ENCODE measurements at places on chromosomes 4 and X.

GRCh38 chr4:128832243-128832625 is 22.7 kb downstream of the JADE1 start:
- DNase-seq: no peak

- DNase-seq: no peak
Observed at GRCh38 chrX:131388293-131388692, 99.2 kb upstream of the IGSF1 start.

DNA sequence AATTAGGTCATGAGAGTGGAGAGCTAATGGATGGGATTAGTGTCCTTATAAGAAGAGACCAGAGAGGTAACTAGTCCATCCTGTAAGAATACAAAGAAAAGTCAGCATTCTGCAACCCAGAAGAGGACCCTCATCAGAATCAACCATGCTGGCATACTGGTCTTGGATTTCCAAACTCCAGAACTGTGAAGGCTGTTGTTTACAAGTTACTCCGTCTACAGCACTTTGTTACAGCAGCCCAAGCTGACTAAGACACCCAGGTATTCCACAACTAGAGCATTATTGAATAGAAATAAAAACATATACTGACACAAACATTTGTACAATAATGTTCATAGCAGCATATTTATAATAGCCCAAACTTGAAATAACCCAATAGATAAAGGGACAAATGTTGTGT is 9.2 kb downstream of the TMEM156 start:
- no peak for DNase-seq

GRCh38 chr4:1998296-1998695 is 10.5 kb downstream of the NELFA start:
- DNase-seq: no peak

GRCh38 chr4:167248271-167248670 is 14.0 kb upstream of the SPOCK3 start:
- no peak for DNase-seq

DNA sequence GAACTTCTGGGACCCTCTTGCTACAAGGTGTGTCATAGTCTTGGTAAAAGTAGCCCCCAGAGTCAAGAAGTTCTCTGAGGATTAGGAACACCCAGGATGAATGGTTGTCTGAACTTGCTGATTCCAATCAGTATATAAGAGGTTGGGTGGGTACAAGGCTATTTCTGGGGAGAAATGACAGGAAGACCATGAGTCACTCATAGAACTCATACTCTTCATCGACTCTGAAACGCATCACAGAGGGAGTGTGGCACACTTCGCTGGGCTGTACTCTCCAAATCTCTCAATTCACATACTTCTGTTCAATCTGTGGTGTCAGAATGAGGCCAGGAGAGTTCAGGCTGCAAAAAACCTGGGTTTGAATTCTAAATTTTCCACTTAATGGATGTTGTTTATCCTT is 193.2 kb upstream of the LEF1 start:
- DNase-seq: no peak

GRCh38 chr4:63459329-63459728 is 949.9 kb downstream of the TECRL start:
- DNase-seq: no peak

DNA sequence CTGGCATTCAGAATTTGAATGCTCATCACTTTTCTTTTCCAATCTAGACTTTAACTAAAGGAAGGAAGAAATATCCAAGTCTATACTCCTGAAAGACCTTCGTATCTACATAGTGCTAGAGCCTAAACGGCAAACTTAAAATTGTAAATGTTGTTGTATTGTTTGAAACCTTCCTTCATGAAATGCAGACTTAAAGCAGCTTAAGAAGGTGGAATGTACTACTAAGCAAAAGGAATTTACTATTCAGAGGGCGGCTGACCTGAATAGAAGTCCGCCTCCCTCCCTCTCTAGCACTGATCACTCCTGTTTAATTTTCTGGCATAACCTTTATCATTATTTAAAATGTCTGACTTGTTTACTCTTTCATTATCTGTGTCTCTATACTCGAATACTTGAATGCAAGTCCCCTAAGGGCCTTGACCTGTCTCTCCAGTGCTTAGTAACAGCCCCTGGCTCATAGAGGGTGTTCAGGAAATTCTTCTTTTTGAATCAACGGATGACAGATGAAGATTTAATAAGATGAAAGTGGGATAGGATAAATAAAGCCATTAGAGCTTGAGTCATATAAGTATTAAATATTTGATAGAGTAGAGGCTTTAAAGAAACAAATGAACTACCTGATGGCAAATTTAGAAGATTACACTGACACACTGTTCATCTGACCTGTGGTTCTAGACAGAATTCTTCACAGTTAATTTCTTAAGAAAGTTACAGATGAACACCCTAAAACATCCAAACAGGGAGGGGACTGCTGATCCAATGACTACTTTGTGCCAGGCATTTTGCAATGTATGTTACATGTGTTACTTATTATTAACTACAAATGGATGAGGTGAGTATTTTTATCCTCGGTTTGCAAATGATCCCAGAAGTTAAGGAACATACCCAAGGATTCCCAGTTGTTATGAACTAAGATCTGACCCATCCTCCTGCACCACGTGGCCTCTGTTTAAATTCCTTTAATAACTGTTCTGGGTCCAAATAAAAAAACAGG is 20.2 kb upstream of the RBPJ start:
- DNase-seq: no peak

DNA sequence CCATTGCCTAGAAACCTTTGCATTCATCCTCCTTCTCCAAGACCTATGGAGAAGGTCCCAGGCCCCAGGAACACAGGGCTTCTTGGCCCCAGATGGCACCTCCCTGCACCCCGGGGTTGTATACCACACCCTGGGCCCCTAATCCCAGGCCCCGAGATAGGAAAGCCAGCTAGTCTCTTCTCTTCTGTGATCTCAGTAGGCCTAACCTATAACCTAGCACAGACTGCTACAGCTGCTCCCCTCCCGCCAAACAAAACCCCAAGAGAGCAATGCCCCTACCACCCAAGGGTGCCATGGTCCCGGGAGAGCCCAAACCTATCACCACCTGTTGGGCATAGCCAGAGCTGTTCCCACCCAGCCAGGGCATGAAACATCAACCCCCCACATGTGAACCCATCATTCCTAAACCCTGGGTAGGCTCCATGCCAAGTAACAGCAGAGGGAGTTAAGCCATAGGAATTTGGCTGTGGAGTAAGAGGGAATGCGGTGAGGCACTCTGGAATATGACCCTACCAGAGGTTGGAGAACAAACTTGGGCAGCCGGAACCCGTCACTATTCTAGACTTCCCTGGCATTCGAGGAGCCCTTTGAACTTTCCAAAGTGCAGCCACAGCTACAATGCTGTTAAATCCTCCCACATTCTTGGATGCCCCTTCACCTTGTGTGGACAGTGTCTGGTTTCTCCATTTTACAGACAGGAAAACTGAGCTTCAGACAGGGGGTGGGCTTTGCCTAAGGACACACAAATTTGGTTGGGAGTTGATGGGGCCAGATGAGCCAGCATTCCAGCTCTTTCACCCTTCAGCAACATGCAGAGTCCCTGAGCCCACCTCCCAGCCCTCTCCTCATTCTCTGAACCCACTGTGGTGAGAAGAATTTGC is 10.9 kb upstream of the SASH3 start:
- no peak for DNase-seq

DNA sequence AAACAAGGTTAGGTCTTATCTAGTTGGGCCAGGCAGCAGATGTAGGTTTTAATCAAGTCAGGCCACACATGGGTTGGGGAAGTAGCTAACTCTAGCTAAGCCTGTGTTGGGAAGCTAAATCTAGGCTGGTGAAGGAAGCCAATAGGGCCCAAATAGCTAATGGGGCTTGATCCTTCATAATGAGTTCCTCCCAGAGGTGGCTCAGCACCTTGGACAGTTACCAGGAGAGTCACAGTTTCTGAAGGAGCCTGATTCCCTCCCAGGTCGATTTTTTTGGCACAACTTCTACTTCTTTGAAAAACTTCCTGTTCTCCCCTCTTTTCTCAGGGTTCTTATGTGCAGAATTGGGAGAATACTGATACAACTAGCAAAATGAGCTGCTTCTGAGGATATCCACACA is 242.5 kb upstream of the PRPS2 start:
- DNase-seq: no peak

- DNase-seq: no peak
Observed at GRCh38 chrX:2388669-2389068, 112.1 kb downstream of the DHRSX start.

DNA sequence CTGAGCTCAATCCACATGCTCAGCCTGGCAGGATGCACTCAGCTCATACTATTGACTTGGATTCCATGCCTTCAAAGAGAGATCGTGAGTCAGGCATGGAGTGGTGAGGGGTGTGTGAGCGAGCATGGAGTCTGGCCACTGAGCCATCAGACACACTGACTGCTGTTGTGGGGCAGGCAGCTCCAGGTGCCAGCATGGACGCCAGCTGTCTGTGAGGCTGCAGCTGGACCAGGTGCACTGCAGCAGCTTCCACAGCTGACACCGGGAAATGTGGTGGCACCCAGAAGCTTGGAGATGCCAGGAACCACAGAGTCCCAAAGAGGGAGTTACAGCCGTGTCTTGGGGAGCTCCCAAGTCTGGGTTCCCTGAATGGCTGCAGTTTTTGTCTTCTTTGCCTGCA is 1026.4 kb upstream of the ADGRL3 start:
- DNase-seq: no peak

DNA sequence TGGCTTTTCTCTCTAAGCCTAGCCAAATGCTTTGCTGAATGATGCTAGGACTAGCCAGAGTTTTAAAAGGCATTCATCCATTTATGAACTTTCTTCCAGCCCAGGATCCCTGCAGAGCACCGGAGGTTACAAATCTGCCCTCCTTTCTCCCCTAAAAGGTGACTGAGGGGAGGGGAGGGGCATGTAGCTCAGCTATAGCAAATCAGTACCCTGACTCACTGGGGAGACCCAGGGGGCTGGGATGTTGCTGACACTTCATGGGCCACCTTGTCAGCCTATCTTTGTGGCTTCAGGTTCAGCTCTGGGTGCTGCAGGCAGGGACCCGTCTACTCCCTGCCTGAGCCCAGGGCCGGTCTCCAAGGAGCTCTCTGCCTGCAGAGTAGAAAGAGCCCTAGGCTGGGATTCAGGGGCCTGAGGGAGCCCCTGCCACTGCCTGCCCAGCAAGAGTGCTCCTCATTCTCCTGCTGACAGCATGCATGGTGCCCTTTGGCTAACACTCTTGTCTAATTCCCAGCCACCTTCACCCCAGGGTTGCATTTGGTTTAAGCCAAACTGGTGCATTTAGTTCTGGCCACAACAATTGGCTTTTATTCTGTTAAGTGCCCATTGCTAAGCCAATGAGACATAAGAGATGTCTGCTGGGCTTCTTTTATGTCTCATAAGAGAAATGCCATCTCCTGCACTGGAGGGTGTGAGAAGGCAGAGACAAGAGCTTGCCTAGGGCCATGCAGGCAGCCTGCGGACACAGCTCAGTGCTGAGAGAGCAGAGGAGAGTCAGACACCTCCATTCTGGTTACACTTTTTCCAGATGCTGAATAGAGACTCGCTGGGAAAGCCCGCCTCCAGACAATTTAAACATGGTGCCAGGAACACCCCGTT is 11.9 kb upstream of the UBA6 start:
- DNase-seq: no peak
